ENCODE measurements at places on chromosomes 7 and 10.

DNA sequence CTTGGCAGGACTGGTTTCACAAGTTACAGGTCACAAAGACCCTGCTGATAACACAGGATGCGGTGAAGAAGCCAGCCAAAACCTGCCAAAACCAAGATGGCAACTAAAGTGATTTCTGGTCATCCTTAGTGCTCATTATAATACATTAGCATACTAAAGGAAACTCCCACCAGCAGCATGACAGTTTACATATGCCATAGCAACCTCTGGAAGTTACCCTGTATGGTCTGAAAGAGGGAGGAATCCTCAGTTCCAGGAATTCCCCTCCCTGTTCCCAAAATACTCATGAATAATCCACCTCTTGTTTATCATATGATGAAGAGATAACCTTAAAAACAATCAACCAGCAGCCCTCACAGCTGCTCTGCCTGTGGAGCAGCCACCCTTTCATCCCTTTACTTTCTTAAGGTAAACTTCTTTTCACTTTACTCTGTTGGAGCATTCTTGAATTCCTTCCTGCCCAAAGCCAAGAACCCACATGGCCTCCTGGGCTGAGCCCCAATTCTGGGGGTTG lies 21.9 kb downstream of the DPY19L1 start:
- no peak for DNase-seq

- DNase-seq = no peak
Observed at GRCh38 chr7:129702761-129703338, 91.3 kb downstream of the NRF1 start.

DNA sequence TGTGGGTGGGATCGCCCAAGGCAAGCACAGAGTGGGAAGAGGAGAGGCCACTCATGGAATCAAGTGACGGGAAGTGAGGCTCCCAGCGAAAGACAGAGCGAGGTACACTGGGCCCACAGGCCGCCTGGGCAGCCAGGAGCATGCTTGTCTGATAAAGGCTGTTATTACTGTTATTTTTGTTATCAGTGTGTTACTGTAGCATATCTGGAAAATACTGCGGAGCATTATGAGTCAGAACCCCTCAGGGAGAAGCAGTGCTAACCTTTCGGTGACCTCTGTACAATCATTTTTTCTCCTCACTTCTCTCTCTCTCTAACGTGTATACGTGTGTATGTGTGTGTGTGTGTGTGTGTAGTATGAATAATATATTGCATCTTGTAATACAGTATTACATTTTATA lies 3.8 kb upstream of the TCERG1L start:
- DNase-seq = no peak

DNA sequence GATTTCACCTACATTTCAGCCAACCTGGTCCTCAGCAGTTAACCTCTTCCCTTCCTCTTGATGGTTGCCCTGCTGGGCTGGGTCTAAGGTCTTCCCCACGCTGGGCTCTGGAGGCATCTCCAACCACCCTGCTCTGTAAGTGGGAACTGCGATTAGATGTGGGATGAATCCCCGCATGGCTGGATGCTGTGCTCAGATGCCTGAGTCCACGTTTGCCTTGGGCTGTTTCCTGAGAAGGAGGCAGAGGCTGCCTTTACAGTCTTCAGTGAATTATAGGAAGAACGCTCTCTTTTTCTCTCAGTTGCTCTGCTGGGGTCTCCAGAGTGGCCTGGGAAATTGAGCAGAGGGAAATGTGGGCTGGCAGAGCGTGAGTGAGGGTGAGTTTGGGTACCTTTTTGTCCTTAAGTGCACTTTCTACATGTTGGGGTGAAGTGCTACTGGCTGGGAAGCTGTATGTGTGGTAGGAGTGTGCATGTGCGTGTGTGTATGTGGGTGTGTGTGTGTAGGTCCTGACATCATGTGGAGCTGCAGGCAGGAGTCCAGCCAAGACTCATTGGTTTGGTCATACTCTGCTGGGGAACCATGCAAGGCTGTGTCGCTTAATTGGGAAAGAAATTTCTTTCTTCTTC lies 1.5 kb downstream of the GIMAP8 start:
- no peak for DNase-seq

- DNase-seq = no peak
Observed at GRCh38 chr10:102779680-102780526, 36.2 kb downstream of the WBP1L start.

DNA sequence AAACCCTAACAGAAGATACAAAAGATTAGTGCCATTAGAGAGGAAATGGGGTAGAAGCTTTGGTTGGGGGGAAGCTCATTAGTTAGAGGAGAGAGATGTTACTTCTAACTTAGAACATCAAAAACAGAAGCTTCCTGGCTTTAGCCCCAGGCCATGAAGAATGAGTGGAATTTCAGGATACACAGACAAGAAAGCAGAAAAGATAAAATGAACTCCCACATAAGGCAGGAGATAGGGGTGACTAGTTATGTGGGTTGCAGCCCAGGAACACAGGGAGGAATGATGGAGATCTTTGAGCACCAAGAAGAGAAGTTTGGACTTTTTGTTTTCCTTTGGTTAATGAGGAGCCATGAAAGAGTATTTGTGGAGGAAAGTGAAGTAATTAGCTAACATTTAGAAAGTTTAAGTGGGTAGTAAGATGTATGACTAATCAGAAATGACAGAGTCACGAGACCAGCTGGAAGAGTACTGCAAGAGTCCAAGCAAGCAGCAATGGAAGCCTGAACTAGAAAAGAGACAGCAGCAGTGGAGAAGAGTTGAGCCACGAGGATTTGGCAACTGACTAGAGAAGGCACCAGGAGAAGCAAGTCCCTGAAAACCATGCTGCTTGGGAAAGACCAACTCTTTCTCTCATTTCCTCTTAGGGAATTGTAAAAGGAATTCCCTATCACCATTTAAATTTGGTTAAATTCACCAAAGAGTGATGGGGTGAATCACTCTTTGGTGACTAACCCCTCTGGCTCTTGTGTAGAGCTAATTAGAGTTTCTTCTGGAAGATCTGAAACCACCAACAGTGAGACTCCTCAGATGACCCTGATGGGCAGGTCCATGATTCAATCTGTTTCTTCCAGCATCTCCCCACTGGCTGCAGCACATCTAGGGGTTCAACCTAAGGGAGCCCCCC lies 131.9 kb downstream of the KCNMA1 start:
- DNase-seq = peak; percentile 48

DNA sequence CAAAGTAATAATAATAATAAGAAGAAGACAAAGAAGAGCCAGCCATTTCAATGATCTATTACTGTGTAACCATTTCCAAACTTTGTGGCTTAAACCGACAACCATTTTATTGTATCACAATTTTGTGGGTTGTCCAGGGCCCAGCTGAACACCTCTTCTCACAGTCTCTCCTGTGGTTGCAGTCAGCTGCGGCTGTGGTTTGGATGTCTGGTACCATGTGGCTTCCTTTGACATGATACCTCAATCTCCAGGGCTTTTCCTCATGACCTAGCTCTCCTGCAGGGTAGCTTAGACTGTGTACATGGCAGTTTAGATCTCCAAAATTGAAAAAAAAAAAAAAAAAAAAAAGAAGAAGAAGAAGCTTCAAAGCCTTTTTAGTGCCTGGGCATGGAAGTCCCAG lies 72.6 kb upstream of the NFKB2 start:
- DNase-seq = no peak

- no peak for DNase-seq
Observed at GRCh38 chr7:149823191-149823630, 15.0 kb upstream of the ZNF862 start.

- DNase-seq = no peak
Observed at GRCh38 chr7:148241700-148242293, 348.8 kb upstream of the C7orf33 start.

- DNase-seq = no peak
Observed at GRCh38 chr10:72550239-72550638, 75.6 kb downstream of the MICU1 start.

GRCh38 chr7:816751-817671 lies 15.3 kb upstream of the SUN1 start:
- DNase-seq = peak; percentile 24

GRCh38 chr7:27883696-27884095 lies 143.7 kb downstream of the TAX1BP1 start:
- no peak for DNase-seq

DNA sequence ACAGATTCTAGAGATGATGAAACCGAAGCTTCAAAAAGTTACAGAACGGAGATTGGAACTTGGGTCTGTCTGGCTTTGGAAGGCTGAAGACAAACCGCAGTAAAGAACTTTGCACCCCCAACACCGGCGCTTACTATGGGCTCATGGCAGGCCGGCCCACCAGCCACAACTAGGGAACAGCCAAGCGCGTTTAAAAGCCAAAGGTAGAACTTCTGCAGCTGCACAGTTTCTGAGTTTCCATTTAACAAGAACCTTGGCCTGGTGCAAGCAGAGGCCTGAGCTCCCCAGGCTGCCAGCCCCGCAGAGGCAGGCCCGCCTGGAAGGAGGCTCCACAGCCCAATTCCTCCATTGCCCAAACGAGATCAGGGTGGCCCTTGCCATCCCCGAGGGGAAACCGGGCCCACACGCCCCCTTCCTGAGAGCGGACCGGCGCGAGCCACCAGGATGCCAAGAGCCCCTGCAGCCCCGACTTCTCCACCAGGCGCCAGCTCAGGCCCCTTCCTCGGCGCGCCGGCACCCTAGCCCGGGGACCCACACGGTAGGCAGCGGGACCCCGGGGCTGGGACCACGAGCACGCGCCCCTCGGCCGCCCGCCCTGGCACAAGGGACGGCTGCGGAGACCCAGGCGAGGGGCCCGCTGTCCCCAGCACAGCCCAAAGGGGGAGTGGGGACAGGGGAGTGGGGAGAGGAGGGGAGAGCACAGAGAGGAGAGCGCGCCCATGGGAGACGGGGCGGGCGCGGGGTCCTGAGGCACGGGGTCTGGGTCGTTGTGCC lies 566 bp downstream of the MAD1L1 start:
- peak; percentile 7 for DNase-seq

- no peak for DNase-seq
Observed at GRCh38 chr7:25759286-25759685, 392.7 kb upstream of the NFE2L3 start.

All from LoVo (cell line).